ENCODE measurements at places on chromosomes 11 and 22. TPM values are rescaled to one million over a fixed set of nuclear protein-coding genes. Genes with fewer than 3 reads are reported as not detected.

DNA sequence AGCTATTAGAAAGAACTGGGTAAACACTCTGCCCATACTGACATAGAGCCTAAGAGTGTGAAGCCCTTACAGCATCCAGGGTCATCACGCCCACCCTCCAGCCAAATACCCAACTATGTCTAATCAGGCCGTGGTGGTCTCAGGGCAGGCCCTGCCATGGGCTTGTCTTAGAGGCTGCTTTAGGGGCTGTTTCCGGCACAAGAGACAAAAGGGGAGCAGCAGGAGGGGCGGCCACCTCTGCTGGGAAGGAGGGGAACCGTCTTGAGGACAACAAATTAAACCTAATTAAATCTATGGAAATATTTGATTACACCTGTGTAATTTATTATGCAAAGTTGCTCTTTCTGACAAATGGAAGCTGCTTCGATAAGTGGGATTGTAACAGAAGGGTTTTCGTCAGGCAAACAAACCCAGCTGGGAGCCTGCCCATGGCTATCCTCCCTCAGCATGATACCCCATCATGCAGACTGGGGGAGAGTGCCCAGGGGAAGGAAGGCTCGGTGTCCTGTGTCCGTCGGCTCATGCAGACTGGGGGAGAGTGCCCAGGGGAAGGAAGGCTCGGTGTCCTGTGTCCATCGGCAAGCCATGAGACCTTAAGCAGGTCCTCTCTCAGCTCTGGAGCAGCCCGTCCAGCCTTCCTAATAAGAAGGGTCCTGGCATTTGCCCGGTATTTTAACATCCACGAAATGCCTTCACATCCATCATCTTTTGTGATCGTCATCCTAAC, 163.6 kb upstream of the B3GAT1 start:
- no peak for DNase-seq

GRCh38 chr22:21587803-21588611, 20.5 kb downstream of the UBE2L3 start:
- DNase-seq, result no peak

DNA sequence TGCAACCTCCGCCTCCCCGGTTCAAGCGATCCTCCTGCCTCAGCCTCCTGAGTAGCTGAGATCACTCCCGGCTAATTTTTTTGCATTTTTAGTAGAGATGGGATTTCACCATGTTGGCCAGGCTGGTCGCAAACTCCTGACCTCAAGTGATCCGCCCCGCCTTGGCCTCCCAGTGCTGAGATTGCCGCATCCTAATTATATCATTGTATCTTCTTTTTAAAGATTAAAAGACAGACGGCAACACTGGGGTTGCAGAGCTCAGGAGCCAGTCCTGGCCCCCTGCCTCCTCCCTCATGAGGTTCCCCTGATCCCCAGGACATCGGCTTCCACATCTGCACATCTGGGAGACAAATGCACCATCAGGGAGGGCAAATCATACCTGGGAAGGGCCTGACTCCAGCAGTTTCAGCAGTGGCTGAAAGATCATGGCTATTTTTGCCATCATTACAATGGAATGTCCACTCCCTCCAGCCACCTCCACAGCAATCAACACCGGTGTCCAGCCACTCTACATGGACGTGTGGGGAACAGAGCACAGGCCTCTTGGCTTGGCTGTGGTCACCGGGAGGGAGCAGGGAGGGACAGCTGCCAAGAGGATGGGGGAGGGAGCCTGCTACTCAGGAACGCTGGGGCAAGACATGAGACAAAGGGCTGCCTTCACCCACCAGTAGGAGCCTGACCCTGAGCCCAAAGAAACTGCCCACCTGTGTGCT, 9.2 kb upstream of the CELSR1 start:
- no peak for DNase-seq

- no peak for DNase-seq
These were observed 826 bp upstream of the EEF1G start for GRCh38 chr11:62574363-62575071.

Gene EHF
- total RNA-seq, result 18.6 TPM

- DNase-seq, result no peak
These were observed 3.3 kb upstream of the MMP10 start for GRCh38 chr11:102783720-102784119.

Gene IL18
- total RNA-seq, result 2.9 TPM

- DNase-seq, result no peak
These were observed 16.9 kb downstream of the CCDC15 start for GRCh38 chr11:124970925-124971324.

Gene OR5D18
- not detected for total RNA-seq

- no peak for DNase-seq
These were observed 37.7 kb downstream of the TCIRG1 start for GRCh38 chr11:68076371-68077042.

- DNase-seq, result no peak
These were observed 23.2 kb downstream of the ARHGAP1 start for GRCh38 chr11:46677169-46677568.

Gene SLC25A45
- 4.0 TPM for total RNA-seq
